ENCODE measurements at places on chromosomes 6 and 20.

- no peak for DNase-seq
Measured at GRCh38 chr20:51634257-51634656, 91.7 kb upstream of the NFATC2 start.

- no peak for DNase-seq
Measured at GRCh38 chr6:63502156-63502555, 70.1 kb upstream of the LOC128125822 start.

GRCh38 chr6:52241819-52242218 lies 2.5 kb downstream of the IL17F start:
- no peak for DNase-seq

DNA sequence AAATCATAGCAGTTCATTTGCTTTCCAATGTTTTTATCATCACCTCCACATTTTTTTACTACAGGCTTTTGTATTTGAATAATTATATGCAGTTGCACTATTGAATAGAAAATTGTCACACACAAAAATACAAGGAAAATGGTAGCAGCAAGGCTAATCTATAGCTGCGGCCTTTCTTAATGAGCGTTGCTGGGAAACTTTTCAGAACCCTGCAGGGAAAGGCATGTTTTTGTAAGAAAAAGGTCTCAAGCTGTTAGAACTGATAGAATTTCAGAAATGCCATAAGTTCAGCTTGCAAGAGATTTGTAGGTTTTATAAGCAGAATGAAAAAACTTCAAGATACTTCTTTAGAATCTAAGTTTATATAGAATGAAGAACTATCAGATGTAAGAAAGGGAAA lies 535.8 kb downstream of the LMBRD1 start:
- DNase-seq: no peak

- no peak for DNase-seq
Measured at GRCh38 chr20:35116258-35116657, 23.7 kb upstream of the TRPC4AP start.

GRCh38 chr20:6058684-6059295 lies 4.9 kb upstream of the LRRN4 start:
- DNase-seq: no peak

- peak; percentile 33 for DNase-seq
Measured at GRCh38 chr6:165834613-165835259, 171.7 kb upstream of the PDE10A start.

GRCh38 chr20:11144114-11144950 lies 470.5 kb upstream of the JAG1 start:
- DNase-seq: no peak

- DNase-seq: peak; percentile 68
Measured at GRCh38 chr6:44151348-44152108, 7.1 kb upstream of the CAPN11 start.

DNA sequence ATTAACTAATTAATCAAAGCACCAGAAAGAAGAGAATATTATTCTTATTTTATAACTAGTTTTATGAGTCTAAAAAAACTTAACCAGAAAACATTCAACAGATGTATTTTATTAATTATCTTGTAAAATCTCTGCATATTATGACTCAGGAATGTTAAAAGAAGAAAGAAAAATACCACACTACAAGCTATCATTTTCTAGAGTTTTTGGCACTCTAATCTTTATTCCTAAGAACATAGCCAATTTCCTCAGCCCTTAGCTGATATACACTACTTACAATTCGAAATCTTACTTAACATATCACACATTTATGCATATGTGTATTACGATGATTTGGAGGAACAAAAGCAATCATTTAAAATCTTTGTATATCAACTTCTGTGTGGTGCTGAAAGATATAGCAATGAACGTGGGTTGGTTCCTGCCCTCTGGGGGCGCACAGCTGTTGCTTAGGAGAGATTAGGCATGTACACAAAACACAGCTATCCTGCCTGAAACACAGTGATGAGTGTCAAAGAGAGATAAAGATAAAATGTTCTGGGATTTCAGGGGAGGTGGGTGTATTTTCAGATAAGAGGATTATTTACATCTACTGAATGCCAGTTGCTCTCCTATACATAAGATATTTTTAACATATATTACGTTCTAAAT lies 404.5 kb downstream of the SYNE1 start:
- peak; percentile 20 for DNase-seq

DNA sequence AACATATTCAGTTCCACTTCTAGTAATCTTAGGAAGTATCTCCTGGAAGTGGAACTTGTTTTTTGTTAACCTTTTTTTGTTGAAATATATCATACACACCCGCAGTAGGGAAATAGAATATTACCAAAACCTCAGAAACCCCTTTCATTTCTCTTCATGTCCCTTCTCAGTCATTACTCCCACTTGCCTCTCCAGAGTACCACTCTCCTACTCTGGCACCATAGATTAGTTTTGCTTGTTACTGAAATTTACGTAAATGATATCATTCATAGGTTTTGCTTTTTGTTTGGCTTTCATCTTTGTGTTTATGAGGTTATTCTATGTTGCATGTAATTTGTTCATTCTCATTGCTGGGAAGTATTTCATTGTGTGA lies 52.8 kb downstream of the ZFAND3 start:
- DNase-seq: no peak

DNA sequence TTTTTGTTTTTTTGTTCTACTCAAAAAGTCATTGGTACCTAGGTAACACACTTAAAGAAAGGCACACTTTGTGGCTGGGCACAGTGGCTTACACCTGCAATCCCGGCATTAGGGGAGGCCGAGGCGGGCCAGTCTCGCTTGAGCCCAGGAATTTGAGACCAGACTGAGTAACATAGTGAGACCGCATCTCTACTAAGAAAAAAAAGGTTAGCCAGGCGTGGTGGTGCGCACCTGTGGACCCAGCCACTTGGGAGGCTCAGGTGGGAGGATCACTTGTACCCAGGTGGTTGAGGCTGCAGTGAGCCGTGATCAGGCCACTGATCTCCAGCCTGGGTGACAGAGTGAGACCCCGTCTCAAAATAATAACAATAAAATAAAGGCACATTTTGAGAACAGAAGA lies 67.4 kb upstream of the BHLHE23 start:
- DNase-seq: no peak

DNA sequence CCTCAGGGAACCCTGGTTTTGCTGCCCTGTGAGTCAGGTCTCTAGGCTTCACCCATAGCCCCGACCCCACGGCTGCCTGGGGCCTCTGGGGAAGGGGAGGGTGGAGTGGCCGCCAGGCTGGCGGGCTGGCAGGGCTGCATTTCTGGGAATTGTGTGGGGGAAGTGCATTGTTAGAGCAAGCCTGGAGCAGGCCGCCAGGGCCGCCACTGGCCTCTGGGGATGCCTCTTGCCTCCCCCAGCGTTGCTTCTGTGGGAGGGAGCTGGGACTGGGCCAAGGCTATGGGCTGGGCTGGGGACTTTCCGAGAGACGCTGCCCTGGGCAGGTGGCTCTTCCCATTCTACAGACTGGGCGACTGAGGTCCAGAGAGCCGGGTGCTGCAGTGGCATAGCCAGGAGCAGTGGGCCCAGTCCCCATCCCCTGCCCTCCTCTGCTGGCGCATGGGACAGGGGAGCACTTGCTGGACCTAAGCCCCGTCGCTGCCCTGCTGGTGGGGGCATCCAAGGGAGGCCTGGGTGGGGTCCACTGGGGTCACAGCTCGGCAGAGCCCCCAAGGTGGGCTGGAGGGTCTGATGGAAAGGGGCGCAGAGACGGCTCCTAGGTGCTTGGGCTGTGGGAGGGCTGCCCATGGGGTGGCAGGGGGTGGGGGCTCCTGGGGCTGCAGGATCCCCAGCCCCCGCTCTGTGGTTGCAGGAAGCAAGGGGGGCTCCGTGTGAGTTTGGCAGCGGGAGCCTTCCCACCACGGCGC lies 6.6 kb upstream of the SOX18 start:
- no peak for DNase-seq

- no peak for DNase-seq
Measured at GRCh38 chr6:82576284-82576683, 212.7 kb downstream of the TPBG start.

DNA sequence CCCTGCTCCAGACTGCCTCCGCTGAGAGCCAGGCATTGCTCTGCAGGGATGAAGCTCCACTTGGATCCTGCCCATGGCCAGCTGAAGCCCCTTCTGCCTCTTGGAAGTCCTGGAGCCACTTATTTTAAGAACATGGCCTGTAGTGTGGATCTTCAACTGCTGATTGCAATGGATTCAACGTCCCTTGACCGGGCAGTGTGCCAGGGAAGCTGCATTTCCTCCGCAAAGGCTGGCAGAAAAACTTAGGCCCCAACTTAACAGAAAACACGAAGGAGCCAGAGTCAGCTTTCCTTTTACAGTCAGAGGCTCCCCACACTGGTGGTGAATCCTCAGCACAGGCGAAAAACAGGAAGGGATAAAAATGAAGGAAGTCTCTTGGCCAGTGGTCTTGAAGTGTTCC lies 26.3 kb upstream of the FOXQ1 start:
- no peak for DNase-seq

- peak; percentile 68 for DNase-seq
Measured at GRCh38 chr6:30483677-30484279, 5.5 kb upstream of the HLA-E start.

- DNase-seq: peak; percentile 18
Measured at GRCh38 chr6:151436802-151437201, 15.1 kb downstream of the RMND1 start.
